ENCODE measurements at places on chromosomes 1 and 21.

DNA sequence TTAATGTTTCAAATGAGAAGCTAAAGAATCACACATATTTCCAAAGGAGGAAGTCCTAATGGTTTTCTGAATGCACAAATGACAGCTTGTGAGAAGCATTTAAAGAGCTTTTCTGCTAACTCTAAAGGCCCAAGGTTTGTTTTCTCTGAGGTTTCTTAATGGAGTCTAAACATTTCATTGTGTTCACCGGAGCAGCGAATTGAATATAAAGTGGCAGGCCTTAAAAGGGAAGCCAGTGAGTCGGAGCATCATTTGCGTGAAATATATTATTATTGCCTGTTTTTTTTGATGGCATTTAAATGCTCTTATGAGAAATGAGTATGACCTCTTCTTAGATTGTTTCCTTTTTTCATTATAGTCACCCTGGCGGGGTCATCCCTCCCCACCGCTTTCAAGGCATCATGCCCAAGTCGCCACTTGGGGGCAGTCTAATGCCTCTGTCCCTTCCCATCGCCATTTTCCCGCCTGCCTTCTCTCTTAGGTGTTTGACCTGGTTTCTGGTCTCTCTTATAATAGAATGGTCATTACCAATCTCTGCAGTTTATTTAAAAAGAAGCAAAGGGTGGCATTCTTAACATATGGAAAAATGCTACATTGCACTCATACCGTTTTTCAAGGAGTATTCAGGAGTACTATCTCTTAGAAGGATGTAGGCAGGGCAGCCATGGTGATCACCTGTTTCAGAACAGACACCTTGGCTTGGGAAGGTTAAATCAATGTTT lies 25.3 kb upstream of the OVAAL start:
- DNase-seq = peak; percentile 70

GRCh38 chr1:31504001-31504400 lies 72.3 kb upstream of the TINAGL1 start:
- DNase-seq = no peak

DNA sequence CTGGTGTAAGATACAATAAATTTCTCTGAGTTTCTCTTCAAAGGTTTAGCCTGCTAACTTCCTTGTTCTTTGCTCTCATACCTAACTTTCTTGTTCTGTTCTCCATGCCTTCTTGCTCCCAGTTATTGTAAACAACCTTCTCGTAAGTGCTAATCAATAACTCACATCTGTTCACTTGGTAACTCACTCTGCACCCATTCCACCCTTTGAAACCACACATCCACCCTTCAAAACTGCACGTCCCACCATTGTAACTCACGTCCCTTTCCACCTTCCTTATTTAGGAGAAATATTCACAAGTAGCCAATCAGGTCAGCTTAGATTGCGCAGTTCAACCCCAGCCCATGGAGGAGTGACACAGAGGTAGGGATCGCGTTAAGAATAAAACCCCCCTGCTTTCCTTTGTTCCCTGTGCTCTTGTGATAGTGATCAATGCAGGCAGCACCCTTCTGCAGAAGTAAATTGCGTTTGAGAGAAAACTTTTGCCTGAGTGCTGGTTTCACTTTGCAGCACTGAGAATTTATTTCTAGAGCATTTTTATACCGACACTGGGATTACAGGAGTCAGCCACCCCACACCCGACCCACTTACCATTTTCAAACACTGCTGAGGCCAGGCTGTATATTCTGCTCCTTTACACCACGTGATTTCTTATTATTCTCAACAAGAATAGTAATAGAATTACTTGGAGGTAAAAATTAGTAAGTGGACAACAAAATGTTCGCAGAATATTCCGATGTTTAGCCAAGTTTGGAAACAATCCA lies 789.2 kb upstream of the RGS18 start:
- no peak for DNase-seq

DNA sequence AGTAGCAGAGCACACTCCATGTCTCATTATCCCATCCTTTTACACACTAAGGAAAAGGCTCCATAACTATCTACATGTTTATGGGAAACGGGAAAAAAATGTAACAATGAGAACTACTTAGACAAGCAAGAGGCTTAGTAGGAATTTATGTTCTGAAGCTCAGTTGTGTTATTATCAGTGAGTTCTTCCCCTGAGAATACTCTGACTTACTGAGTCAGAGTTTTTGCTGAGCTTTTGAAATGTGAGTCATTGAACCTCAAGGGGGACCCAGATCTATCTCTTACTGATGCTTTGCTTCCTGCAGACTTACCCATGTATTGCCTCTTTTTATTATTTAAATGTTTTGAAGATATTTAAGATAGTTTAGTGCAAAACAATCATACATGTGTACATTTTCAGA lies 20.1 kb downstream of the CFHR5 start:
- DNase-seq = no peak

DNA sequence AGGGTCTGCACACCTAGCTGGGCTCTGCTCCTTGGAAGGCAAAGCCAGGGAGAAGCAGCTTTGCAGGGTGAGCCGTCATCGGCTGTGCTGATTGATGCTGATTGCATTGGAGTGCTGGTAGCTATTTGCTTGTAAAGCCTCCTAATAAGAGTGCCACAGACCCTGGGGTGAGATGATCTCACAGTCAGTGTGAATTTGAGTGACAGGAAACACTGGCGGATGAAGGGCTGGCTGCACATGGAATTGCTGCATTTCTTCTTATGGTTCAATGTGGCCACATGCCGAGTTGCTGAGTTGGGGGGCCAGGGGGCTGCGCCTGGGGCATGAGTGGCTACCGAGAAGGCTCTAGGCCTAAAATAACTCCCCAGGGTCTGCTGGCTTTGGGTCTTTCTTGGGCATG lies 138.2 kb upstream of the CACNA1E start:
- DNase-seq = no peak

DNA sequence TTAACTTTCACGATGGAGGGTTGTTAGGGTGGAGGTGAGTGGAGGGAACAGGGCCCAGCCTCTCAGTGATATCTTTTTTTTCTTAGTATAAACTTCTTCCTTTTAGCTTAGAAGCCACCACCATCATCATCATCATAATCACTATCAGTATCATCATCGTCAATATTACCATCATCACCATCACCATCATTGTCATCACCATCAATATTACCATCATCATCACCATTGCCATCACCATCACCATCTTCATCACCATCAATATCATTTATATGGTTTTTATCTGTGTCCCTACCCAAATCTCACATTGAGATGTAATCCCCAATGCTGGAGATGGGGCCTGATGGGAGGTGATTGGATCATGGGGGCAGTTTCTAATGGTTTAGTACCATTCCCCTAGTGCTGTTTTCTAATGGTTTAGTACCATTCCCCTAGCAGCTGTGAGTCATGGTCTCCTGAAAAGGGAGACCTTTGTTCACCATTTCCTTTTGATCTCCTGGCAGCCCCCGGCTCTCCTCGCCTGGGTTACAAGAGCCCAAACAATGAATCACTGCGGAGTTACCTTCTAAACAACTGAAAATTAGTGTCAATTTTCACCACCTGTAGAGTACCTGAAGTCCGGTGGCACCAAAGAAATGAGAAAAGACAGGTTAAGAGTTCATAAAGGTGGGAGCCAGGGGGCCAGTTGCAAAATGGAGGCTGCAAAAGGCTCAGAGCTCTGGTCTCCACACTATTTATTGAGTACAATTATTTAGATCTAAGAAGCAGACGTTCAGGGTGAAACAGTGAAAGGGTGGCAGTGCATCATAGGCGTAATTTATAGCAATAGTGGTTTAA lies 3.1 kb upstream of the PLA2G2E start:
- no peak for DNase-seq

All from posterior cingulate gyrus (tissue), 11 donors.